ENCODE measurements at places on chromosomes 7 and 10.

- no peak for DNase-seq
These were observed 68.1 kb upstream of the SFMBT2 start for GRCh38 chr10:7478727-7479457.

DNA sequence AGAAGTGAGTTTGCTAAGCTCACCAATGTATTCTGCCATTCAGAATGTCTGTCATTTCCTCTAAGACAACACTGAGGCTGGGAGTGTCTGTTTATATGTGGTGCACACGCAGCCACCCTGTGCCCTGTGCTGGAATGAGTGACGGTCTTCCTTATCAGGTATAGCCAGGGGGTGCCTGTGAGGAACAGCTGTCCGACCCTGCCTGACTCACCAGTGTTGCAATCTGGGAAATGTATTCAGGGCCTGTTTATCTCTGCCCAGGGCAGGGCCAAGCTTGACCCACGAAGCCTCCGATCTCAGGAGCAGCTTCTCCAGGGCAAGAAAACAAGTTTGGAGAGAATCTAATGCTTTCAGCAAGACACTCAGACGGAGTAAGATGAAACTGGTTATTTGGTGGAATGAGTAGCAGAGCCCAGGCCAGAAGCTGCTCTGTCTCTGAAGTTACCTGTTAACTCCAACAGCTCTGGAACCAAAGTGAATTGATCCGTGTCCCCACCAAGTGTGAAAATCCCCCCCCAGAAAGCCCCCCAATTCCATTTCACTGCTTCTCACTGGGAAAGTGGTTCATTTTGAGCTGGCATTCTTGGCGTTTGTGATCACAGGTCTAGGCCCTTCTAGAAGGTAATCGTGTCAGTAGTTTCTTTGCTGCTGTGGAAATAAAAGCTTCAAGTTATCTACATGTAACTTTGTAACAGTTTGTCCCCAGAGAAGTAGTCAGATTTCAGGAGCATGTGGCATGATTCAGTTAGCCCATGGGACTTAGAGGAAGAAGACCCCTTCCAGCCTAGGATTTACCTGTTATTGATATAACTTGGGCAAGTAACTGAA is 6.1 kb upstream of the UBE2H start:
- DNase-seq, result peak; percentile 54

GRCh38 chr7:44308596-44309270 is 16.7 kb downstream of the CAMK2B start:
- no peak for DNase-seq

DNA sequence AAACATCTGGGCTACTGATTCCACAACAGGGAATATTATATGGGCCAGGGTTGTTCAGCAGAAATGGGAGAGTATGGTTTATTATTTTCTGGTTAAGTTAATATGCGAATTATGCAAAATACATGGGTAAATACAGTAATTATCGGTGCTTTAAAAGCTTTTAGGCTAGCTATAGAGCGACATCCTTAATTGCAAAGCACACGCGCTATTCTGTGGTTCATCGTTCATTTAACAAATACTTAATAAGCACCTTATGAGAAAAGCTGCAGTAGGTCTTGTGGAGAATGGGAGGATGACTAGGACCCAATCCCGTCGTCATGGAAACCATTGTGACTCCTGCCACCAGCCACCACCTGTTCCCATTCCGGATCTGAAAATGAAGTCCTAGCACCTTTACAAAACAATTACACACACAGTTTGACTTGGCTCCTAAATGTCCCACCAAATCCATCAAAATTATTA is 623 bp upstream of the CEP41 start:
- no peak for DNase-seq

DNA sequence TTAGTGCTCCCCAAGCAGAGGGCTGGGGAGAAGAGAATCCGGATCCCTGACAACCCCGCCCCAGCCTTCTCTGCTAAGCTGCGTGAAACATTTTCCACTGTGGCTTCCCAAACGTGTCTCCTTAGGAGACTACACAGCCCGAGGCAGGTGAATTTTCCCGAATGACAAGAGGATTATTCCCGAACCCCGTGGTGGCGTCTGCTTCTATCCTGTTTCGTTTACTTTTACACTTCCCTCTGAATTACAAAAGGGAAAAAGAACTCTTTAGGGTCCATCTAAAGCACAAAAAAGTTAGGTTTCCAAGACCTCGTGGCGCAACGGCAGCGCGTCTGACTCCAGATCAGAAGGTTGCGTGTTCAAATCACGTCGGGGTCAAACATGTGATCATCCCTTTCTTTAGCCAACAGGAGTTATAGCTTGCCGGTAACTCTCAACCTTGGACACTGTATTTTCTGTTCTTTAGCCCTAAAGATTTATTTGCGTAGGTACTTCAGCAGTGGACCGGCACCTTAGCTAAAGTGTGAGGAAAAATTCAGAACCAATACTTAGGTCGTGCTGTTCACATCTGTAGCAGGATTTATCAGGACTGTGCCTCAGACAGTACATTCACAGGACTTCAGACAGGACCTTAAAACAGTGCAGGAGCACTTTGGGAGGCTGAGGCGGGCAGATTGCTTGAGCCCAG is 3.2 kb upstream of the ZNF789 start:
- no peak for DNase-seq
